ENCODE measurements at places on chromosomes 3 and 15.

DNA sequence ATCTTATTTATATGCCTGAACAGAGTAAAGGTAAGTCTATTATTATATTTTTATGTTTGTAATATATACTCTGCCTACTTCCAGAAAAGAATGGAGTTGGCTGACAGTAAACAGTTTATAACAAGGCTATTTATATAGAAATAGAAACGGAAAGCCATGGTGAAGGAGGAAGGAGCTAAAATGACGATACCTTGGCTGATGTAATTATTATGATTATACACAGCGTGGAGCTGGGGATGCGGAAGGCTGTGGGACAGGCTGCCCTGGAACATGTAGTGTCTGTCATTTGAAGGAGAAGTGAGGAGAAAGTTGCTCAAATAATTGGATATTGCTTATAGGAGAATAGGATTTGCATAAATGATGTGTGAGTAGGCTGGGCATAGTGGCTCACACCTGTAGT is 37.8 kb downstream of the CEMIP start:
- no peak for DNase-seq

DNA sequence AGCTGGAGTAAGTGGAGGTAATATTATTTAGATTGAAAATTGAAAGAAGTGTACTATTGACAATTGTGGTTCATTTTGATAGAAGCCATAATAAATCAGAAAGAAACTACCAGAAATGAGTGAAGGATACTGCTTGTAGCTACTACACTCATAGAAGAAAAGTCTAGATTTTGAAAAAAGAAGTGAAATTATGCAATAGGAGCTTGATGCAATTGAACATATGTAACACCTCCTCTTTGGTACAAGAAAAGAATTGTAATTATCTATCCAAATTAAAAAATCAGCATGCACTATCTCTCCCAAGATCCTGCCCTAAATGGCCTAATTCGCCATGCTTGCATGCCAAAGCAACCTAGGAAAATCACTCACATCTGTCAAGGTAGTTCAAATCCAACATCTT is 51.1 kb upstream of the CD200R1L start:
- DNase-seq = no peak

DNA sequence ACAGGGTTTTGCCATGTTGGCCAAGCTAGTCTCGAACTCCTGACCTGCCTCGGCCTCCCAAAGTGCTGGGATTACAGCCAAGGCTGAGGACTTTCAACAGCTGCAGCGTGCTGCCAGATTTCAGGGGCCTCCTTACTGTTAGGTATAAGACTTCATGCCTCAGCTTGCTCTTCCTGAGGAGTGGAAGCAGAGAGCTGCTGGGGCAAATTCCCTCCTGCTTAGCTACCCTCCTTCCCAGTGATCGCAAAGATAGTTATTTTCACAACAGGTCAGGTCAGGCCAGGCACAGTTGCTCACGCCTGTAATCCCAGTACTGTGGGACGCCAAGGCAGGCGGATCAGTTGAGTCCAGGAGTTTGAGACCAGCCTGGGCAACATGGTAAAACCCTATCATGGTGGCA is 2.6 kb upstream of the CPNE9 start:
- no peak for DNase-seq

DNA sequence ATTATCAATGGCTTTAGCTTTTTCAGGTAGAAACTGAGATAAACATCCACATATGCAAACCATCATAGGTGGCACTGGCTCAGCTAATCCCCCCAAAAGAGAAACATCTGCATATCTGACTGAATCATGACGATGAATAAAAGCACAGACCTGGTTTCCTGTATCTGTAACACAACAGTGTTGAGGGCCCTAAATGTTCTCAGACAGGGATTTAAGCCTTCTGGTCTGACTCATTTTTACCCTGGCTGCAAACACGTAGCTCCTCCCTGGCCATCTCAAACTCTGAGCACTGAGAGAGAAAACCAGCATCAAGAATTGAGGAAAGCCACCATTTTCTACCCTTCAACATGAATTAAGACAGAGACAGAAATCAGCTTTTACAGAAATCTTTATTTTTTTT is 35.2 kb downstream of the GLB1 start:
- no peak for DNase-seq

GRCh38 chr15:90873998-90874605 is 5.7 kb downstream of the FURIN start:
- peak; percentile 77 for DNase-seq

DNA sequence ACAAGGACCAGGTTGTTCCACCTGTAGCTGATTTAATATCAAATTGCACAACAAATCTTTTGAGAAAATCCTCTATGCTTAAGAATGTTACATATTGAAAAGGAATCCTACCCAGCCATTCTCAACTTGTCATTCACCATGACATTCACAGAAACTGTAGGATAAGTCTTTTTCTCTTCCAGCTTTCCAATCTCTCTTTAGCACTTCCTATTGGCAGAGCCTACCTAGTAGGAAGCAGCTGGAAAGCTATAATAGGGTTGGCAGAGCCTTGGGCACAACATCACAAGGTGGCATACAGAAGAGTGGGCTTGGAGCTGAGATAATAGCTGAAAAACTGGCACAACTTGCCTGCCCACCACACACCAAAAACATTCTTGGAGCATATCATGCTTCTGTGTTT is 67.3 kb upstream of the NUDT16 start:
- DNase-seq = no peak

- peak; percentile 66 for DNase-seq
These were observed 31.5 kb upstream of the AP4E1 start for GRCh38 chr15:50876989-50877360.

- no peak for DNase-seq
These were observed 59.9 kb downstream of the ARHGEF26 start for GRCh38 chr3:154180836-154181691.

DNA sequence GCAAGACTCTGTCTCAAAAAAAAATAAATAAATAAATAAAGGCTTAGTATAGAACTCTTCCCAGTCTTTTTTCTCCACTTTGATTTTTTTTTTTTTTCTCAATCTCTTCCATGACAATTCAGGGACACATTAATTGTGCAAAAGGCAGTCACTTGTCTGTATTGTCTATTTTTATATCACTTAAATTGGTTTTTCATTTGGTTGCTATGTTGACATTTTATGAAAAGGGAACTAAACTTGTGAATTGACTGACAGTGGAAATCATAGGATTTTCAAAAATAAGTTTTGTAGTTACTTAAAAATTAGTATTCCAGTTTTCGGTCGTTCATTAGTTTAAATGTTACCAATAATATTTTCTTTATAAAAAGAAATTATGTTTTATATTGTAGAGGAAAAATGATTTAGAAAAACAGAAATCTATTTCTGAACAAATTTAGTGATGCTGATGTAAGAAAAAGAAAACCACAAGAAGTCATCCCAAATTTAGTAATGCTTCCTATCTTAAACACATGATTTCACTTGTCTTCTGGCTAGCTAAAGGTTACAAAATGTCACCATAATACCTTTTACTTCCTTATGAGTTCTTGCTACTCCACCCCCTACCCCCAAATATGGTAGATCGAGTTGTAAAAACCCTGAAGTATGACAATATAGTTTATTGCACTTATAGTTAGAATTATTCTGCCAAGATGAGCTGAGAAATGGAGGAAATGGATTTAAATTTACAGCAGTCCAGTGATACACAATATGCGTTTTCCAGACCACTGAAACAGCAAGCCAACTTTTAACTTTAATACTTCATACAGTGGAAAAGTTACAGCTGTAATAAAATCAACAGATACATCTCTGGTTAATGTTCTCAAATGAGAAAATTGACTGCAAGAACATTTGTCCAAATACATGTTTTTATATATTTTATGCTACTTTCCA is 37.0 kb downstream of the PPARG start:
- DNase-seq = no peak

DNA sequence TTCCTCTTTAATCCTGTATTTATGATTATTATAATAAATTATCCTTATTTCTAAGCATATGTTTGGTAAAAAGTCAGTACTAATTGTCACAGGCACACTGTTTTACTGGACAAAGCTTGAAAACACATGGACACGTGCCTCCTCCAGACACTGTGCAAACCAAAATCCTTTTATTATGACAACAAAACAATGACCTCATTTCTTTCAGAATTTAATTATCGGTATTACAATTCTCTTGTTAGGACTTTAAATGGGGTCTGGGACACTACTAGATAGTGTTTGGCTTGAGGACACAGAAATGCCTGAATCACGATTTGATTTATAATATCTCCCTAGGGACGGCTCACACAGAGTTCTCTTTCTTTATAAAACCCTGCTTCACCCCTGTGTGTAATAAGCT is 107.3 kb upstream of the IGSF10 start:
- DNase-seq = no peak

GRCh38 chr15:62068071-62068809 is 1.5 kb downstream of the C2CD4A start:
- peak; percentile 47 for DNase-seq

DNA sequence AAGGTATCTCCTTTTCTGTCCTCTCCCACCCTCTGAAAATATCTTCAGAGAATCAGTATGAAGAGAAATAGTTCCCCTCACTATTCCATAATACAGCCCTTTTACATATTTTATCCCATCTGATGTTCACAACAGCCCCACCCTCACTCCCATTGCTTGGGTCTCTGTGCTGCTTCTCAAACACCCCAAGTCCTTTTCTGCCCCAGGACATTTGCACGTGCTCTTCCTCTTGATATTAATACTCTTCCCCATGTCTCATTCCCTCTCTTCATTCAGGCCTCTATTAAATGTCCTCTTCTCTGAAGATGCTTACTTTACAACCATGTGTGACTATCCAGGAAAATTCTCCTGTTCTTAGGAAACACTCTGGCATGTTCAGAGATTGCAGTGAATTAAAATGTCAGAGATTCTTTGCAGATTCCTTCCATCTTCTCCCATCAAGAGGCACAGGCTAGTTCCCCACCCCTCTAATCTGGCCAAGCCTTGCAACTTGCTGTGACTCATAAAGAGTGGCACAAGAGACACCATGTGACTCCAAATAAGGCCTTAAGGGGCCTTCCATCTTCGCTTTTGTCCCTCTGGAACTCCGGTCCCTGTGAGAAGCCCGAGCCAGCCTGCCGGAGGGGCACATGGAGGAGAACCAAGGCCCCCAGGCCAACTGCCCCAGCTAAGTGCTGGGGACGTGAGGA is 128.5 kb downstream of the CHSY1 start:
- no peak for DNase-seq

DNA sequence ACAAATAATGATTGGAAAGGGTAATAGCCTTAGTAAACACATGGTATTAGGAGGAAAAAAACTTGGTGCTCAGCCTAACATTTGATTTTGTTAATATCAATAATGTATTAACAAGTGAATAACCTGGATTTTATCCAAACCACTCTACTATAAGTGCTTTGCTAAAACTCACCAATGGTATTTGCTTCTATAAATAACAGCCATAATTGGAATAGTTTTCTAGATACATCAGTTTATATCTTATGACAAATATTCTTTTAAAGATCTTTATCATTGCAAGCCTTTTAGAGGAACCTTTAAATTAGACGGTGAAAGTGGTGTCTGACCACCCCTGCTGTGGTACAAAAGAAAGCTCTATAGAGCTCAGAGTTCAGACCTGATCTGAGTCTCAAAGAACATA is 123.9 kb downstream of the SHOX2 start:
- no peak for DNase-seq

- DNase-seq = no peak
These were observed 12.3 kb downstream of the MEGF11 start for GRCh38 chr15:66241087-66241907.

DNA sequence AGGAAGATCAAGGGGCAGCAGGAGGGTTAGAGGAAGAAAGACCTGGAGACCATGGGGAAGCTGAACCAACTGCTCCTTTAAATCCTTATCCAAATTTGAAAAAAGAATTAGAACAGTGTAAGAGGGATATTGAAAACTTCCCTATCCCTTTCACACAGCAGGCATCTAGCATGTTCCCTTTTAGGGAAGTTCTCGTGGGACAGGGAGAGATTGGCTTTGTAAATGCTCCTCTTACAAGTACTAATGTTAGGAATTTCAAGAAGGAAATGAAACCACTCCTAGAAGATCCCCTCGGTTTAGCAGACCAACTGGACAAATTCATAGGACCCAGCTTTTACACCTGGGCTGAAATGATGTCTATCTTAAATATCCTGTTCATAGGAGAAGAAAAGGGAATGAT is 41.5 kb downstream of the PPCDC start:
- no peak for DNase-seq

Measured in progenitor cell of endocrine pancreas (in vitro differentiated cells).